WTC11 (cell line): ENCODE measurements at places on chromosomes 6 and 20. TPM values are rescaled to one million over a fixed set of nuclear protein-coding genes. Genes with fewer than 3 reads are reported as not detected.

The EGFL8 gene
- 15.7 to 17.5 TPM (median 17.4 TPM) in 3 replicates for total RNA-seq

The SLC17A3 gene
- not detected in 3 replicates for total RNA-seq

DNA sequence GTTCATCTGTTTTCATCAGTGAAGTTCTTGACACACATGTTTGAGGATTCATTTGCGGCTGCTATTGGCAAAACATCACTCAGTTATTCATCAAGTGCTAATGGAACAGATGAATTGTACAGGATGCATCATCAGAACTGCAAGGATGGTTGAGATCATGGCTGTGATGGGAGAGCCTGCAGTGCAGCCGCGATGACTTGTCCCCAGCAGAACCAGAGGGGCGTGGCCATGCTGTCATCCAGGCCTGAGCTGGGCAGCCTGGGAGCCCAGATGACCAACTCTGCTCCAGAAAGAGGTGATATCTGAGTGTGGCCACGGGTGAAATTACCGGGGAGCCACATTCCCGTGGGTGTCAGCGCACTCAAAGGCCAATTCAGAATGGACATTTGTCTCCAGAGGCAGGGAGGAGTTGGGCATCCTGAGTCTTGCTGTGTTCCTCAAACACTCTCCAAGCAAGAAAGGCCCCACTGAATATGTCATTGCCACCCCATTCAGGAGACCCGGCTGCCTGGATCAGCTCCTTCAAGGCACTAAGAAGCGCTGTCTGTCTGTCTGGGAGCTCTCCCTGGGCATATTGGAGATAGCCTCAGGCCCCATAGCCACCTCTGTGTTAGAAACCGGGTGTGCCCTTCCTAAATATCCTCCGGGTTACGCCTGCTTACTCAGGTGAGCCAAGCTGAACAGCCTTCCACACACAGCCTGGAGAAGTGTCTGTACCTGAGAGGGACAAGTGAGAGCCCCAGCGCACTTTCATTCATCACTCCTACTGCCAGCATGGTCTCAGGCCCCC, 66.7 kb downstream of the SYNDIG1 start:
- no peak for DNase-seq

DNA sequence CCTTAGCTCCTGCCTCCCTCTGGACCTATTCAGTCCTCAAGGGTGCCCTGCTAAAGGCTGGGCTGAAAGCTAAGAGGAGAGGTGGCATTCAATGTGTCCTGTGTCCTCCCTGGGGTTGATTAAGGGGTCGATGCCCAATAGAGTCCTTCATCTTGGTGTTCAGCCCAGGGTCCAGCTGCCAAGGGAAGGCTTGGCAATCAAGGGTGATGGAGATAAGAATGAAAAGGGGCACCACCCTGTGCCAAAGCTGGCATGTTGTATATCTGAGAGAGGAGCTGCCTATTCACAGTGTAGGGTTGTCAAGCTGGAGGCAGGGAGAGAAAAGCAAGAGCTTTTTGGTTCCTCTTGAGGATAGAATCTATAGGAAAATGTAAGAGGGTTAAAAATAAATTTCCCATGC, 12.3 kb downstream of the C20orf173 start:
- DNase-seq = no peak

- DNase-seq = no peak
Measured at GRCh38 chr6:38573801-38574395, 65.8 kb downstream of the BTBD9 start.

DNA sequence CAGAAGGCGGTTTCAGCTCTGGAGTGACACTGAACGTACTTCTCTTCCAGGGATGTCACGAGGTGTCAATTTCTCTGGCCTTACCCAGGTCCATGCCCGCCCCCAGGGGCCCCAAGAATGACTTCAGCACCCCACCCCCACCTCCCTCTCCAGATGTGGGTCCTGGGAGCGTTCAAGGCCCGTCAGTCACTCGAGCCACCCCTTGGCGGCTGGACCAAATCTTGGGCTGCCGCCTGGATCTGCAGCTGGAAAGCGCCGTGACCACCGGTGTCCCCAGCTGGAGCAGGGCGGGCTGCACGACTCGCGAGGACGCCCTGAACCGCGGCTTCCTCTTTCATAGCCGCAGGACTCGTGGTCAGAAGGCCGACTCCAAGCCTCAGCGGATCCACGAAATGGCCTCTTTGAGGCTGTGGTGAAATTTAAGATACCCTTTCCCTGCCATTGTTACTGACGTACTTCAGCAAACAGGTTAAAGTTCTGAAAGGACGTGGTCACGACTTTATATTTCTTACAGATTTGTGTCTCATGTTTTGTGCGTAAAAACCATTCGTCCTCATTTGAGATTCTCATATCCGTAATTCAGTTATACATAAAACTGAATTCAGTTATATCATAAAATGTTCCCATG, 29.3 kb downstream of the TRIM38 start:
- peak; percentile 48 for DNase-seq

DNA sequence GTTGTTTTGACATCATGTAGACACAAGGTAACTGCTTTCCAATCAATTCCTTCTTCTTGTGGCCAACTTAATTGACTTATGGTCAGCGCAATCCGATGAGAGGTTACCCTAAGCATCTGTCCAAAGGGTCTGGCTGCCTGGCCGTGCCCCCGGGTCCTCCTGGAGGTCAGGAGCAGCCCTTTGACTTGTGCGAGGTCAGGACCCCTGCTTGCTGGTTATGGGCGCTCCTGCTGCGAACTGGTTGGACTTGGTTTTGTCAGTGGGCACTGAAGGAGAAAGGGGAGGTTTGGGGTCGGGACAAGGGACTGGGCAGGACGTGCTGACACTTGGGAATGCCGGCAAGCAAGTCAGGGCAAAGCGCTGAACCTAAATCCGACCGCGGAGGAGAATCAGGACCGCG, 215.6 kb downstream of the QKI start:
- DNase-seq = no peak

DNA sequence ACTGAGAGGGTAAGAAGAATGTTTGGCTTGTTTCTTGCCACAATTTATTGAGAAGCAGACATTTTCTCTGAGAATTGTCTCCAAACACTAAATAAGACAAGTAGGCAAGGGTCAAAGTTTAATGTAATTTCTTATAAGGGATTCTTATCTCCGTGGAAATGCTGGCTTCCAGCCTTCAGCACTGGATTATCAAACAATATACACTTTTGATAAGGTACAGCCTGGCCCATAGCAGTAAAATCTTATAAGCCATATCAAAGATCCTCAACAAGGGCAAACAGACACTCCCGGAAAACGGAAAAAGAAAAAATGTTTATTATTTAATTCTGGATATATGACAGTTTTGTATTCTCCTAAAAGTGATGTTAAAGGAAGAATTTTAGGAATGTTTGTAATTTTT, 18.5 kb upstream of the ZSCAN9 start:
- no peak for DNase-seq

GRCh38 chr6:33688451-33689147, 22.9 kb downstream of the UQCC2 start:
- no peak for DNase-seq

- DNase-seq = no peak
Measured at GRCh38 chr20:44450281-44450889, 25.3 kb upstream of the TTPAL start.

DNA sequence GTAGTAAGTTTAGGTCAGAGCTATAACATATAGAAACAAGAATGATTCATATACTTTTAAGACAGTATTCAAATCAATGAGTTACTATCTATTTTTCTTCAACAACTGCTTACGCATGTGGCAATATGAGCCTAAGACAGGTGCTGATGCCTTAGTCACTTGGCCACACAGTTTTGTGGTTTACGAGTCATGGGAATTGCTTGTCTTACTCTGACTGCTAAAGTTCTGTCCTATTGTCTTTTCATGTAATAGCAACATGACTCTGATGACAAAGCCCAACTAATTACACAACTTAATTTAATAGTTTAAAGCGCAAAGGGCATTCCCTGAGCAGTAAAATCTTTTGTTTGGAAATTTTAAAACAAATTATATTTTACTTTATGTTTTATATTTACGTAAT, 159.3 kb upstream of the CENPW start:
- DNase-seq = no peak
